ENCODE measurements at places on chromosomes 12 and 14.
A peak's percentile ranks its signal among the peaks of the same experiment; 100 is the strongest.

DNA sequence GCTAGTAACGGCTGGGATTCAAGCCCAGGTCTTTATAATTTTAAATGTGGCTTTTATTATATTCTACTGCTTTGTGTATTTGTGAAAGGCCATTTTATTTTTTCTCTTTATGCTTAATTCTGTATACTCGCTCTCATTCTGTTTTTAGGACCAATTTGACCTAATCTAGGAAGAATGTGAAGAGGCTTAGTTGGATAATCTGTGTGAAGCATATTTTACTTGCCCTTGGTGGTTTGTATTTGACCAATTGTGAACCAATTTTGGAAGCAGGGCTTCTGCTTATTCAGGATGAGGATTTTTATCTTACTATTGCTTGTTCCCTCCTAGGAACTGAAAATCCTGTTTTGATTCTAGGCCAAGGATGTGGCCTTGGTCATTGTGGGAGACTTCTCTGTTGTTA, 113.1 kb downstream of the TTC6 start:
- H3K4me3 ChIP-seq, result no peak overlapping the region
- DNase-seq, result no peak
- no peak overlapping the region for H3K27ac ChIP-seq
- H3K36me3 ChIP-seq, result no peaks in the 10 kb centered on the region

GRCh38 chr12:26954027-26954426, 15.8 kb downstream of the FGFR1OP2 start:
- H3K27ac ChIP-seq, result no peak overlapping the region
- H3K4me3 ChIP-seq, result no peak overlapping the region
- no peaks in the 10 kb centered on the region for H3K4me1 ChIP-seq
- H3K36me3 ChIP-seq, result peaks cover 3% of the 10 kb centered on the region
- no peaks in the 10 kb centered on the region for H3K27me3 ChIP-seq

DNA sequence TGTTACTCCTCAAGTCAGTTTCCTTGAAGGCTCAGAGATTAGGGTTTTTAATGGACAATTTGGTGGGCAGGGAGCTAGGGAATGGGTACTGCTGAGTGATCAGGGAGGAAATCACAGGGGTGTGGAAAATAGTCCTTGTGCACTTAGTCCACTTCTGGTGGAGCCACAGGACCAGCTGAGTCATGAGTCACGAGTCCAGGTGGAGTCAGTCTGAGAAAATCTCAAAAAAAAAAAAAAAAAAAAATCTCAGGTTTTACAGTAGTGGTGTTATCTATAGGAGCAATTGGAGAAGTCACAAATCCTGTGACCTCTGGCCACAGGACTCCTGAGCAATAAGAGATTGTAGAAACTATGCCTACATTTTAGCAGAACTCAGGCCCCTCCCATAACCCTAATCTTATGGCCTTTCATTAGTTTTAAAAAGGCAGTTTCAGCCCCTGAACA, 28.2 kb upstream of the AMN1 start:
- peaks cover 19% of the 10 kb centered on the region for H3K4me1 ChIP-seq
- no peaks in the 10 kb centered on the region for H3K27me3 ChIP-seq
- no peaks in the 10 kb centered on the region for H3K36me3 ChIP-seq

DNA sequence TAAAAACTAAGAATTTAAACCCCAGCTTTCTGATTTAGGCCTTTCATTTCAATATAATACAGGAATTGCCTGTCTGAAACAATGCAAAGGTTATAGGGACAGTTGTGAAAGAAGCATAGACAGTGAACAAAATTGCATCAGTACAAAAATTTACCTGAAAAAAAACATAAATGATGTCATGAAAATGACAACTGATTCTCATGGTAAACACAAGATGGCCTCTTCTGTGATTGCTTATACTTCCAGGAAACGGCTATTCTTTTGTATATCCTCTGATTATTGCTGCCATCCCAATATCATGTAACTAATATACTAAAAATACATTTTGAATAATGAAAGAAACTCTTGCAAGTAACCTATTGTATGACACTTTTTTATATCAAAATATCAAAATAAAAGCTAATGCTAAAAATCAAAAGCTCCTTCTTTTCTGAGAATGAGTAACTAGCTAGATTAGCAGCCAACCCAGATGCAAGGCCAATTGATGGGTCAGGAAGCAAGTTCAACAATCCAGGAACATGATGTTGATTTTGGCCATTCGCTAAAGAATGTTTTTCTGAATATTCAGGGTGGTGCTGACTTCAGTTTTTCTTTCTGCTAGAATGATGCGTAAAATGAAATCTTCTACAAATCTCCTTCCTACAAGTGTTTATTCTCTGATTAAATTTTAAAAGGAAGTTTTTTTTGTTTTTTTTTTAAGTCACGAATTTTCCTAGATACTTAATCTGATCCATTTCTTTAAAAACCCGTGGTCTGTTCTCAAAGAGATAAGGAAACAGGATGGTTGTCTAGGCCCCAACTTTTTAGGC, 83.6 kb downstream of the ALX1 start:
- H3K4me1 ChIP-seq, result no peaks in the 10 kb centered on the region
- H3K27me3 ChIP-seq, result no peaks in the 10 kb centered on the region
- DNase-seq, result no peak
- H3K4me3 ChIP-seq, result no peak overlapping the region
- no peak overlapping the region for H3K27ac ChIP-seq

DNA sequence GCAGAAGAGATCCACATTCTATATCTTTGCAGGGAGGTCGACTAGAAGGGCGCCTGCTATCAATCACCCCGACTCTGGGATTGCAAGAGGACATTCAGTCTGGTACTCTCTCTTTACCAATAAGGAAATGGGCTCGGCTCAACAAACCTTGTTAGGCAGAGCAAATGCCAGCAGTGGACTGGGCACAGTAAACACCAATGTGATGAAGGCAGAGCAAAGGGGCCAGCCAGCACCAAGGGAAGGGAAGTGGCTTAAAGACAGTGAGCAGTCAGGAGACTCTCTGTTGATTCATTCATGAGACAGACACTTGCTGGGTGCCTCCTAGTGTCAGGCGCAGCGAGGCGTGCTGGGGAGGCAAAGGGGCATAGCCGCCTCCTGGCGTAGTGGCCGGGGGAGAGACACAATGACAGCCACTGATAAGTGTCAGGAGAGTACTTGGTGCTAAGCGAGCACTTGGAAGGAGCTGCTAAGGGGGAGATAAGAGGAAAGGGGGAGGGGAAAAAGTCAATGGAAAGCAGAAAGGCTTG, 34.1 kb downstream of the TMCC3 start:
- H3K4me1 ChIP-seq, result peaks cover 1% of the 10 kb centered on the region
- H3K27me3 ChIP-seq, result no peaks in the 10 kb centered on the region
- no peak overlapping the region for H3K27ac ChIP-seq
- H3K4me3 ChIP-seq, result no peak overlapping the region
- H3K36me3 ChIP-seq, result peaks cover 7% of the 10 kb centered on the region

GRCh38 chr14:102565331-102565887, 27.0 kb upstream of the RCOR1 start:
- peaks cover 48% of the 10 kb centered on the region for H3K4me1 ChIP-seq
- peak overlapping the region; percentile 8 for H3K27ac ChIP-seq
- no peak overlapping the region for H3K4me3 ChIP-seq
- H3K36me3 ChIP-seq, result no peaks in the 10 kb centered on the region
- DNase-seq, result peak; percentile 79

- no peaks in the 10 kb centered on the region for H3K36me3 ChIP-seq
- H3K27me3 ChIP-seq, result no peaks in the 10 kb centered on the region
- no peak overlapping the region for H3K4me3 ChIP-seq
Measured at GRCh38 chr14:40903709-40904108, 703.0 kb upstream of the LRFN5 start.

- peaks cover 7% of the 10 kb centered on the region for H3K36me3 ChIP-seq
- H3K4me1 ChIP-seq, result no peaks in the 10 kb centered on the region
- no peaks in the 10 kb centered on the region for H3K27me3 ChIP-seq
- no peak overlapping the region for H3K27ac ChIP-seq
- DNase-seq, result no peak
Measured at GRCh38 chr14:31075144-31075543, 49.0 kb upstream of the STRN3 start.

GRCh38 chr12:88720785-88721650, 140.7 kb upstream of the KITLG start:
- no peaks in the 10 kb centered on the region for H3K36me3 ChIP-seq
- no peak for DNase-seq
- no peak overlapping the region for H3K4me3 ChIP-seq
- no peaks in the 10 kb centered on the region for H3K4me1 ChIP-seq
- H3K27ac ChIP-seq, result no peak overlapping the region

- no peak overlapping the region for H3K4me3 ChIP-seq
- no peaks in the 10 kb centered on the region for H3K4me1 ChIP-seq
- H3K36me3 ChIP-seq, result no peaks in the 10 kb centered on the region
- no peak for DNase-seq
- no peak overlapping the region for H3K27ac ChIP-seq
- no peaks in the 10 kb centered on the region for H3K27me3 ChIP-seq
Measured at GRCh38 chr14:22194664-22195063, 394.4 kb downstream of the DAD1 start.

- H3K4me3 ChIP-seq, result no peak overlapping the region
- DNase-seq, result no peak
- peaks cover 18% of the 10 kb centered on the region for H3K36me3 ChIP-seq
- no peaks in the 10 kb centered on the region for H3K27me3 ChIP-seq
- no peak overlapping the region for H3K27ac ChIP-seq
Measured at GRCh38 chr12:62331306-62331705, 71.1 kb downstream of the USP15 start.

GRCh38 chr14:34692348-34692747, 22.0 kb downstream of the CFL2 start:
- H3K4me1 ChIP-seq, result peaks cover 4% of the 10 kb centered on the region
- no peak overlapping the region for H3K4me3 ChIP-seq
- no peak for DNase-seq

GRCh38 chr12:49543221-49543913, 4.5 kb downstream of the KCNH3 start:
- H3K27ac ChIP-seq, result no peak overlapping the region
- H3K4me1 ChIP-seq, result peaks cover 20% of the 10 kb centered on the region
- H3K36me3 ChIP-seq, result no peaks in the 10 kb centered on the region
- no peak overlapping the region for H3K4me3 ChIP-seq
- peaks cover 6% of the 10 kb centered on the region for H3K27me3 ChIP-seq
- DNase-seq, result peak; percentile 18

DNA sequence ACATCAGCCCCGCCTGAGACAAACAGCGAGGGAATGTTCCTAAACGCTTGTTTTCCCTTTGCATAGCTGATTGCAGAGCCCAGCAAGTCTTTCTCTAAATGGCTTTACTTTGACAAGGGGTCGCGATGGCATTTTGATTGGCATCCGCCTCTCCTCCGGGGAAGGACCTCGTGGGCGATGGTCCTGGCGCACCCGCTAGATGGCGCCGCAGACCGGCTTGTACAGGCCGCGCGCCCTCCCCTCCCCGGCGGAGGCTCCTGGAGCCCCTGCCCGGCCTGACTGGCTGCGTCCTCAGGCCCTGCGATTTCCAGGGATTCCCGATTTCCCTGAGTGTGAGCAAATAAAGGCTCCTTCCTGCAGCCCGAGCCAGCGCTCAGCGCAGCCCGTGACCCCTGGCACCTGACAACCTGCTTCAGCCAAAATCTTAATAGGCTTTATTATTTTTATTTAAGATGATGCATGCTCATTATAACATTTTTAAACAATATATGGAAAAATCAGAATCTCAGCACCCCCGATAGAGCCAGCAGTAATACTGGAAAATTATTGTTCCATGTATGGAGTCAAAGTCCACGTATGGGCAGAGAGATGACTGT, 468.3 kb downstream of the AACS start:
- no peaks in the 10 kb centered on the region for H3K36me3 ChIP-seq
- no peak overlapping the region for H3K27ac ChIP-seq
- DNase-seq, result no peak

DNA sequence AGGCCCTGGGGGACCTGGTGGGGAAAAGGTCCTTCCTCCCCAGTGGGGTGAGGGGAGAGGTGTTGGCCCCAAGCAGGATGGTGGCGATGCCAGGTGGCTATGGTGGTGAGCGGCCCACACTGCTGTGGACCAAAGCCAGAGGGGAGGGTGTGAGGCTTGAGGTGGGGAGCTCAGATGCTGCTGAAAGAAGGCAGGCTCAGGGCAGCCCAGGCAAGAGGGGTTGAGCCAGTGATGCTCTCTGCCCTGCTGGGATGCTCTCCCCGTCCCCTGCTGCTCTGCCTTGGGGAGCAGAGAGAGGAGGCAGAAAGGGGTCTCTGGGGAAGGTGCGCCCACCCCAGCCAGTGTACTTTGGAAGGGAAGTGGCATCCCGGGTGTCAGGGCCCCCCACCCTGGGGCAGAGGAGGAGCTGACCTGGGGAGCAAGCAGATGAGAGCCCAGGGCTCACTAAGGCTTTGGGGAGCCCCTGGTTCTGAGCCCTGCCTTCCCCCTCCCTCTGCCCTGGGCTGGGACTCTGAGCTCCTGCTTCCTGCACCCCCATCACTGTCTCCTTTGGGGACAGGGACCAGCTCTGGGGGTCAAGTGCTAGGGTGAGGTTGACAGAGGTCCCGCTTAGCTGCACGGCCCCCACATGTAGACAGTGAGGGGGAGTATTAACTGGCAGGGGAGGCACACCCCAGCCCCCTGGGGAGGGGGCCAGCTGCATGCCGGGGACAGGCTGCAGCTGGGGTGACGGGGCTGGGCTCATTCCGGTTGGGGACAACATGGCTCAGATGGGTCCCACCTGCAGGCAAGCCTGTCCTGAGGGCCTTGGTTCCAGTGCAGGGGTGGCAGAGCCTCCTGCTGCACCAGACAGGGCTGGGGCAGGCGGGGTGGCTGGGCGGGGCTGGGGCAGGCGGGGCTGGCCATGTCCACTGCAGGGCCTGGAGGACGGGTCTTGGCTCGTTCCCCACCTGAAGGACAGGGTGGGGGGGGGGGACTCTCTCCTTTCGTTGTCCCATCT, 124.4 kb downstream of the KIF26A start:
- H3K4me1 ChIP-seq, result no peaks in the 10 kb centered on the region
- DNase-seq, result no peak

- DNase-seq, result peak; percentile 28
- peaks cover 21% of the 10 kb centered on the region for H3K4me1 ChIP-seq
- no peak overlapping the region for H3K4me3 ChIP-seq
- H3K27me3 ChIP-seq, result no peaks in the 10 kb centered on the region
- H3K36me3 ChIP-seq, result no peaks in the 10 kb centered on the region
Measured at GRCh38 chr14:69154779-69155178, 1.9 kb upstream of the DCAF5 start.

DNA sequence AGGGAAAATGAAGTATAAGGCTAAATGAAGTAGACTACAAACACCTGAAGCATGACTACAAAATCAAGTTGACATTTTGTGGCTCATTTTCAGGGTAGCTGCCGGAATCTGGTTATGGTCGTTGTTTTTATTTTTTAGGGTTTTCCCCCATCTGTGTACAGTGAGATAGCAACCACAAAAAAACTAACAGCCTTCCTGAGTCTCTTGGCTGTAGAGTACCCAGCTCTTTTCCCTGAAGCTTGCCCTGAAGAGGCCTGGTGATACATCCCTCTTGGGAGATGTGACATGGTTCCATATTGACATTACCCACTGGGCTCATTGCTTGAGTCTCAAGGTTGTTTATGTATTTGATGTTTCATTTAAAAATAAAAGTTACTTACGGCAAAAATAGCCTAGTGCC, 424.0 kb downstream of the ZFP36L1 start:
- peak overlapping the region; percentile 78 for H3K27ac ChIP-seq
- H3K27me3 ChIP-seq, result no peaks in the 10 kb centered on the region
- H3K4me3 ChIP-seq, result peak overlapping the region; percentile 15
- DNase-seq, result peak; percentile 65
- no peaks in the 10 kb centered on the region for H3K36me3 ChIP-seq

- H3K4me1 ChIP-seq, result no peaks in the 10 kb centered on the region
- no peak overlapping the region for H3K4me3 ChIP-seq
- no peaks in the 10 kb centered on the region for H3K36me3 ChIP-seq
- H3K27me3 ChIP-seq, result no peaks in the 10 kb centered on the region
- no peak for DNase-seq
Measured at GRCh38 chr14:21680072-21680471, 6.5 kb upstream of the OR4E1 start.
